ENCODE measurements at places on chromosomes 12 and 14. TPM values are rescaled to one million over a fixed set of nuclear protein-coding genes. Genes with fewer than 3 reads are reported as not detected.

ACSM4 gene
- total RNA-seq: not detected

FOXA1 gene
- 0.40 TPM for total RNA-seq

IL31 gene
- not detected for total RNA-seq

EML5 gene
- total RNA-seq: 7.9 TPM

TRHDE gene
- total RNA-seq: 9.6 TPM

SMOC1 gene
- total RNA-seq: 52.2 TPM

GARIN6 gene
- total RNA-seq: not detected

CDKL1 gene
- 16.9 TPM for total RNA-seq

STK38L gene
- 49.9 TPM for total RNA-seq

SART3 gene
- 55.2 TPM for total RNA-seq

FITM1 gene
- total RNA-seq: 0.77 TPM

WNK1 gene
- total RNA-seq: 128 TPM

CLEC6A gene
- total RNA-seq: 0.20 TPM

ITGB7 gene
- 0.79 TPM for total RNA-seq

KRT6C gene
- not detected for total RNA-seq

ACSS3 gene
- total RNA-seq: 26.0 TPM

CIROP gene
- 0.10 TPM for total RNA-seq

OR10A7 gene
- not detected for total RNA-seq

SLC6A12 gene
- 21.9 TPM for total RNA-seq

RNASE9 gene
- not detected for total RNA-seq

TMEM229B gene
- total RNA-seq: 13.9 TPM

RIMBP2 gene
- total RNA-seq: 11.4 TPM

BATF gene
- 0.61 TPM for total RNA-seq

BRI3BP gene
- 20.5 TPM for total RNA-seq

BICD1 gene
- total RNA-seq: 19.5 TPM

NPAS3 gene
- total RNA-seq: 23.2 TPM

DDX55 gene
- total RNA-seq: 32.3 TPM

OAS3 gene
- total RNA-seq: 12.1 TPM

KRT73 gene
- total RNA-seq: 0.10 TPM

SSPN gene
- total RNA-seq: 23.2 TPM

CHFR gene
- 20.9 TPM for total RNA-seq

CLEC2B gene
- 18.7 TPM for total RNA-seq

GYS2 gene
- not detected for total RNA-seq

ZNF891 gene
- total RNA-seq: 4.1 TPM

FSCB gene
- total RNA-seq: 0.11 TPM
